ENCODE measurements at places on chromosomes 13 and 19. TPM values are rescaled to one million over a fixed set of nuclear protein-coding genes. Genes with fewer than 3 reads are reported as not detected.

GRCh38 chr19:2494447-2495129, 18.7 kb downstream of the GADD45B start:
- H3K4me1 ChIP-seq: peaks cover 8% of the 10 kb centered on the region
- peaks cover 2% of the 10 kb centered on the region for H3K27me3 ChIP-seq
- DNase-seq: peak; percentile 67
- peak overlapping the region; percentile 90 for H3K27ac ChIP-seq
- H3K36me3 ChIP-seq: no peaks in the 10 kb centered on the region

- no peaks in the 10 kb centered on the region for H3K27me3 ChIP-seq
- peaks cover 4% of the 10 kb centered on the region for H3K4me1 ChIP-seq
- no peaks in the 10 kb centered on the region for H3K36me3 ChIP-seq
- no peak for DNase-seq
- H3K4me3 ChIP-seq: peak overlapping the region; percentile 47
Observed at GRCh38 chr13:48222358-48223301, 10.4 kb upstream of the ITM2B start.

DNA sequence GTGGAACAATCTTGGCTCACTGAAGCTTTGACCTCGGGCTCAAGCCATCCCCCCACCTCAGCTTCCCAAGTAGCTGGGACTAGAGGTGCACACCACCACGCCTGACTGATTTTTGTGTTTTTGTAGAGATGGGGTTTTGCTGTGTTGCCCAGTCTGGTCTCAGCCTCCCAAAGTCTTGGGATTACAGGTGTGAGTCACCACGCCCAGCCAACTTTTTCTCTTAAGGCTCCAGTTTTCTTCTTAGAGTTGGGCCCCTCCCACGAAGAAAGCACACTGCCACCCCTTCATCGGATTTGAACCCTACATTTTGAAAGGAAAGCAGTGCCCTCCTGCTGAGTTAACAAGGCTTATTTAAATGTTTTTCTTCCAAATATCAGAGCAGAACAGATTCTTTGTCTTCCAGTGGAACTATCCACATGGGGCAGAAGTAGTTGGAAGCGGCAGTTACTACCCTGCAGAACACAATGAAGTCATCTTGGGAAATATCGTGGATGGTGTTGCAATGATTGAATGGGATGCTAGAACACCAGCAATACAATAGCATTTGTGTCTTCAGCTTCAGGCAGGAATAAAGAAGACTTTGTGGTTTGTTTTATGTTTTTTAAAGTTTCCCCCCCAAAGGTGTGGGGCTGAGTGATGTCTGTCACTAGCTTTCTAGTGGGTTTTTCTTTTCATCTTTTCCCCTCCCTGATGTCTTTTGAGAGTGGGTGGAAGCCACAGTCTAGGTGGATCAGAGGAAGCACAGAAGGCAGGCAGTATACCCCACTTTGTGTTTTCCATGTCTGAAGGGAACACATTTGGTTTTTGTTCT, 8.9 kb downstream of the ACTN4 start:
- H3K36me3 ChIP-seq: peaks cover 2% of the 10 kb centered on the region
- no peaks in the 10 kb centered on the region for H3K27me3 ChIP-seq
- no peak for DNase-seq
- no peak overlapping the region for H3K4me3 ChIP-seq

The ZNF415 gene
- total RNA-seq: 12.0 TPM

The LGALS7 gene
- 1.3 TPM for total RNA-seq

The FCAR gene
- total RNA-seq: 1.8 TPM

The JAK3 gene
- total RNA-seq: 30.8 TPM

The CBY2 gene
- total RNA-seq: 0.22 TPM
